Uterus (tissue), 4 donors: ENCODE measurements at places on chromosomes 2 and 18. TPM values are rescaled to one million over a fixed set of nuclear protein-coding genes. Genes with fewer than 3 reads are reported as not detected.

- no peak for DNase-seq
Measured at GRCh38 chr18:10588975-10589374, 63.1 kb downstream of the NAPG start.

FAM228A gene
- not detected for total RNA-seq

DNA sequence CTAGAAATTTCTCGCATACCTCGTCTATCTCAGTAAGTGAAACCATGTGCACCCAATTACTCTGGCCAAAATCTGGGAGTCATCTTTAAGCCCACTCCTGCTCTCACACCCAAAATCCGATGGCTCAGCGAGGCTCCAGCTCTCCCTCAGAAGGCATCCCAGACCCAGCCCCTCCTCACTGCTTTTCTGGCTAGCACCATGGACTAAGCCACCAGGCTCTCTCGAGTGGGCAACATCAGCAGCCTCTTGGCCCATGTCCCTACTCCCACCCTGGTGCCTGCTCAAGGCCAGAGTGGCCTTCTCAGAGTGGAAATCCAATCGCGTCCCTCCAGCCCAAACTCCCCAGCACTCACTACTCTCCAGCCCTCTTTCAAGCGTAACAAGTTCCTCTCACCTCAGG, 27.2 kb downstream of the TNS1 start:
- DNase-seq, result no peak

DNA sequence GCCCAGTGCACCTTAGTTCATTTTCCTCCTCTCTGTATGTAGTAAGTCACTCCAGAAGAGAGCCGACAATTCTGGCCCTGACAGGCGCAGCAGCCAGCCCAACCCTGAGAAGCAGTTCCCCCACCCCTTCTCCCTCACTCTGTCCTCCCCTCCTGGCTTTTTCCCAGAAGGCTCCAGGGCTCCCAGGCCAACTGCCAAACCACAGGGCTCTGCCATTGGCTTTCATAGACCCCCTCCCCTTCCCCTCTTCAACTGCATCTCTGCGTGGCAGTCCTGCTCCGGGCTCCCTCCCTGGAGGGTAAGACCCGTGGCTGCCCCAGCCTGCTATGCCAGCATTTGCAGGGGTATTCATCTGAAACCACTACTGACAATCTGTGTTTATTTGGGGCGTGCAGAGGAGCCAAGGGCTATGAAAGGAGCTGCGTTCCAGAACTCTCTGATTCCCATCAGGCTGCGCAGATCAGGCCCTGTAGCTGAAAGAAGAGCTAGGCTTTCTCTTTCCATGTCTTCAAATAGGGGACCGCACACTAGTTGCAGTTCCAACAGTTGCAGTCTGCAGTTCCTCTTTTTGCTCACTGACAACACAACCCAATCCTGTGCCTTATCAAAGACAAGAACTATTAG, 388.6 kb upstream of the TNP1 start:
- DNase-seq, result peak; percentile 83

- DNase-seq, result no peak
Measured at GRCh38 chr2:234448506-234449184, 48.2 kb downstream of the ARL4C start.

- DNase-seq, result no peak
Measured at GRCh38 chr2:212213191-212213590, 325.4 kb downstream of the ERBB4 start.

RFTN2 gene
- total RNA-seq, result 5.9 TPM

GRCh38 chr2:178306352-178307073, 112.2 kb downstream of the OSBPL6 start:
- peak; percentile 14 for DNase-seq

GRCh38 chr18:3405713-3406112, 44.3 kb upstream of the TGIF1 start:
- no peak for DNase-seq

GRCh38 chr2:113974727-113975126, 84.8 kb downstream of the ACTR3 start:
- DNase-seq, result no peak

DNA sequence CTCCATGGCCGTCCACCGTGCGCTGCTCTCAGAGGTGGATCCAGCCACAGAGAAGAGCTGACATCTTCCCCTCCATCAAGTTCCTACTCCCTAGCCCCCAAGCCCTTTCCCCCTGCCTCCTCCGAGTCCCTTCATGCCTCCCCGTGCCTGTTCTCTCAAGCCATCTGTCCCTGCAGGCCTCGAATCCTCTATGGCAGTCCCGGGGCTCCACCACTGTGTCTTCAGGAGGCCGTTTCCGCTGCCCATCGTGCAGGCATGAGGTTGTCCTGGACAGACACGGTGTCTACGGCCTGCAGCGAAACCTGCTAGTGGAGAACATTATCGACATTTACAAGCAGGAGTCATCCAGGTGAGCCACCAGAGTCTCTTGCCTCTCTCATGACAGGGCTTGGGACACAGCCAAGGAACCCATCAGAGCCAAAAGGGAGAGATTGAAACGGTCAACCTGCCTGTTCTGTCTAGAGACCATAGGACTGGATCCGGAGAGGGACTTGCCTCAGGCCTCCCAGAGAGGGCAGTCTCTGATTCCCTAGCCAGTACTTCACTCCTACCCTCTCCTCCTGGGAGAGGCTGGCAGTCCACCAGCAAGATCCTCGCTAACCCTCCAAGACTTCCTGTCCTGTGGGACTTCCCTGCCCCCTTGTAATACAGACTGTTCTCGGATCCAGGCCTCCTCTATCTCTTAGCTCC, 9.7 kb downstream of the UCN start:
- DNase-seq, result no peak

IL18R1 gene
- total RNA-seq, result 4.8 TPM

ACTG2 gene
- total RNA-seq, result 309 TPM

DUSP19 gene
- total RNA-seq, result 0.29 TPM

VRK2 gene
- total RNA-seq, result 30.3 TPM

PROKR1 gene
- not detected for total RNA-seq

DNA sequence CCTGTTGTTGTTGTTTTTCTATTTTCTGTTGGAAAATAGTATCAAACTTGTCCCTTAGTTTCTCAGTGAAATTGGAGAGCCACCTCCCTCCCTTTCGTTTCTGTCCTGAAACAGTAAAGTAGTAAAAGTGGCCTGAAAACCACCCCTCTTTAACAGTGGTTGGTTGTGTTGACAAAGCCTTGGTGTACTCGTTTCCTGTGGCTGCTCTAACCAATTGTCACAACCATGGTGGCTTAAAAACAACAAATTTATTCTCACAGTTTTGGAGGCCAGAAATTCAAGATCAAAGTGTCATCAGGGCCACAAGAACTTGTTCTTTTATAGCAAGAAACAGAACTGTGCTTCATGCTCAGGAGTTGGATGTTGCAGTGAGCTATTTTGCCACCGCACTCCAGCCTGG, 4.0 kb upstream of the DYSF start:
- no peak for DNase-seq

GRCh38 chr18:79846936-79847557, 49.3 kb downstream of the KCNG2 start:
- no peak for DNase-seq

DNA sequence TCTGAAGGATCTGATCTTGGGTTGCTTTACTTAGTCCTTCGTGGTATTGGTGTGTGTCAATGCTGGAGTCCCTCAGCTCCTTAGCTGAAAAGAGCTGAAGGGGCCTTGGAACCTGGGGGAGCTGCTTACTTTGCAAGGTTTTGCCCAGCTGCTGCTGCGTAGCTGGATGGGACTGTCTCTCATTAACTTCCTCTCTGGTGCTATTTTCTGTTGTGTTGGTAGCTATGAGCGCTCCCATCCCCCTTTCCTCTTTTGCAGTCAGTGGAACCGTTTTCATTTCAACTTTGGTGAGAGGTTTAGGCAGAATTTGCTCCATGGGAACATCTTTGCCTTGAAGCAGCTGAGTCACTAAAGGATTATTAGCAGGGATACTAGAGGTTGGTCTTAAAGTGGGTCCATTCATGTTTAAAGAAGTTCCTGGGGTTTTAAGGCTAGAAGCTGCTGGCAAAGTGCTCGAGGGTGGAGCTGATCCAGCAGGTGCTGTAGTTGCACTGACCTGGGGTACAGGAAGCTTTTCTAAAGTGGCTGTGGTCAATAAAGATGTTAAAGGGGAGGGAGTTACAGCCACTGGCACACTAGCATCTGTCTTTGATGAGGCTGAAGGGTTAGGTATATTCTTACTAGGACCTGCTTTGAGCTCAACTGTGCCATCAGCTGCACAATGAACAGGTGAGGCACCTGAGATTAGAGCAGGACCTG, 69.9 kb upstream of the DTNB start:
- no peak for DNase-seq

- no peak for DNase-seq
Measured at GRCh38 chr2:160227293-160227915, 27.3 kb upstream of the ITGB6 start.

- no peak for DNase-seq
Measured at GRCh38 chr2:85628658-85629057, 12.7 kb downstream of the USP39 start.

DNA sequence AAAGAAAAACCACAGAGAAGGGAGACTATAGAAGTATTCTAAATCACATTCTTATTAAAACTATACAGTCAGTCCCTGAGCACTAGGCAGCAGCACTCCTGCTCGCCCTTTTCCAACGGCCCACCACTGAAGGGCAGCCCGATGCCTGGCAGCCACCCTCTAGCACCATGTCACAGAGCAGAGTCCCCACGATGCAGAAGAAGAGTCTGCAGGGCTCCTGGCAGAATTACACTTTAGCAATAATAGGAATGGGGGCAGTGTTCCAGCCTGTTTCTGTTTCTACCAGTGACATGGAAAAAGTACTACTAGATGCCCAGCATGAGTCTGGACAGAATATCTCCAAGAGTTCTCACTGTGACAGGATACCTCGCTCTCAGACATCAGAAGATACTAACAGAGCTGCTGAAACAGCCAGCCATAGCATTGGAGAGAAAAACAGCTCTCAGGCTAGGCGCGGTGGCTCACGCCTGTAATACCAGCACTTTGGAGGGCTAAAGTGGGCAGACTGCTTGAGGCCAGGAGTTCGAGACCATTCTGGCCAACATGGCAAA, 87.6 kb downstream of the C2orf74 start:
- no peak for DNase-seq

GRCh38 chr2:44895061-44895460, 46.4 kb upstream of the SIX3 start:
- DNase-seq, result no peak

- no peak for DNase-seq
Measured at GRCh38 chr18:58661423-58661822, 9.8 kb upstream of the MALT1 start.

IRS1 gene
- 12.4 TPM for total RNA-seq

DNA sequence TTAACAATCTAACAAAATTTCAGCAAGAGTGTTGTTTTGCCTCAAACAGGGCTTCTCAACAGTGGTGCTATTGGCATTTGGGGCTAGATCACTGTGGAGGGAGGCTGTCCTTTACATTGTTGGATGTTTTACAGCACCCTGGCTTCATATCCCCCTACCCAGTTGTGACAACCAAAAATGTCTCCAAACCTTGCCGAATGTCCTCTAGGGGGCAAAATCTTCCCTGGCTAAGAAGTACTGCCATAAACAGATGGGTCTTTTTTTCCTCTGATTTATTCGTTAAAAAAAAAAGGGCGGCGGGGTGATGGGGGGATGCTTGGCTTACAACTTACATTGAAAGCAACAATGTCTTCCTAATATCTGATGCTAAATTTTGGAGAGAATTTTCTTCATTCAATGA, 207.6 kb upstream of the CCDC150 start:
- no peak for DNase-seq

WNT10A gene
- total RNA-seq, result not detected

DNA sequence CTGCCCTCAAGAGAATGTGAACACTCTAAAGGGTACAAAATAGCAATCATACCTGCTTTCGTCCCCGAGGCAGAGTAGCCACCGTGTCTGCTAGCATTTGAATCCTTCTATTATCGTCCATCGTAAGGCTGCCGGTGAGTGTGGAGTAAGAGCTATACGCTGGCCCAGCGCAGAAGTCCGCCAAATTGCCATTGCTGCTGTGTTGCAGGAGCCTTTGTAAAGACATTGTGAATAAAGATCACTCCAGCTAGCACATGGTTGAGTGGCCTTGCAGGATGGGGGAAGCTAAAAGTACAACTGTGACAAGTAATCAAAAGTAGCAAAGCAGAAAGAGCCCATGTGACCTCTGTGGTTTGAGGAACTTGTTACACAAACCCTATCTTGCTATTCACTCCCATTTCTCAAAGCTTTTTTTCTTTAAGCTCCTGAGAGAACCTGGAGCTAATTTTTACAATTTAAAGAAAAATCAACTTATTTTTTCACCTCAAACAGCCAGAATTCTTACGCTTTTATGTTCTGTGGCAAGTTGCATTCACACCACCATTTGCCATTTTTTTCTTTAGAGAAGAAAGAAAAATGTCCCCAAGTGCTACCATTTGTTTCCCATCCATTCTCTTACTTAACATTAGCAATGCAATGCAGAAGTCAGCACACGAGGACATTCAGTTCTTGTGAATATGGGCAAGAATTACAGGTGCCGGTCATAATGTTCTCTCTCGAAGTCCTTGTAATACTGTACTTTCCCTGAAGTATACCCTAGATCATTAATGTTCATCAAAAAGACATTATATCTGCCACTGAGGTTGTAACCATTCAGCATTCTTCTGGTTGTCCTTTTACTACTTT, at the start of gene CYTIP:
Gene CYTIP (minus strand): TSS at position 295 of the 846 bp plus-strand sequence. CDS start 69 bp downstream, at position 226.
- no peak for DNase-seq

DNA sequence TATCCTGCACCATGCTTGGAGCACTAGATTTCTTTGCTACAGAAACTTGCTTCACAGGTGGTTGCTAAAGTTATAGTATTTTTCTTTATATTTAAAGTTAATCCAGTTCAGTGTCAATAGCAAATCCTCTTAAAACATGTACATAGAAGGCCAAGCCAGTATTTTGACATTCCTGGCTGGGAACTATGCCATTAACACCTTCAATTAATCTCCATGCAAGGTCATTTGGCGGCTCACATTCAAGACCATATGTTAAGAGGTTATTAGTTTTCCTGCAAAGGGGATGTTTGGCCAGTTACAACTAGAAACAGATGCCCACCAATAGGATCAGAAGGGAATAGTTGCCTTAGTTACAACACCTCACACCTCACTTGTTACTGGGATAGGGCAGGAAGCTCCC, 261.3 kb upstream of the MEIS1 start:
- no peak for DNase-seq
